GM10248 (cell line): ENCODE measurements at places on chromosomes 1 and 21.

DNA sequence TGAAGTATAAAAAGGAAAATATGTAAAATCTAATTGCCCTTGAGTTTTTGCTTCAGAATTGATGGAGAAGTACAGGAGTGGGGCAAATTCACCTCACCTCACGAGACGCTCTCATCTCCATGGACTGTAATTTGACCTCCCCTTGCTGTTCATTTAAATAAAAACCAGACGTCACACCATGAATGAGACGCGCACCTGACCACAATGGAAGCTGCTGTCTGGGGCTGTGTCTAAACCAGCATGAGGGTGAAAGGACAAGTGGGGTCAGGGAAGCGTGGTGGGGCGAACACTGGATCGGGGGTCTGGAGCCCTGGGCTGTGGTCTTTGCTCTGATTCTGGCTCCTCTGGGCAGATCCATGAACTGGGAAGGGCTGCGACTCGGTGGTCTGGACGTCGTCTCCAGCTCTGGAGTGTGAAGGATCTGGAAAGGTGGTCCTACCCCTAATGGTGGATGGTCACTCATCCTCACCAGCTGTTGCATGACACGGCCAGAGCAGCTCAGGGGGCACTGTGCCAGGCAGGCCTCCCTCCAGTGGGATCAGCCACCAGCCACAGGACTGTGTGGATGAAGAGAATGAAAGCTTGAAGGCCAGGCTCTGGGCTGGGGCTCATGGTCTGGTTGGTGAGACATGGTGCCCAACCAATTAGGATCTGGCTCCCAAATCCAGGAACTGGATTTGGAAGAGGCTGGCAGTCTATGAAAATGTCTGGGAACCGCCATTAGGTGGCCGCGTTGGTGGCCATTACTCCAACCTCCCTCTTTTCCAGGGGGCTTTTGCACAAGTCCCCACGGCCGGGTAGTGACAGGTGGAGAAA, 728.6 kb downstream of the PTPRU start:
- DNase-seq = no peak

GRCh38 chr1:9278585-9279153, 14.0 kb upstream of the SPSB1 start:
- no peak for DNase-seq

DNA sequence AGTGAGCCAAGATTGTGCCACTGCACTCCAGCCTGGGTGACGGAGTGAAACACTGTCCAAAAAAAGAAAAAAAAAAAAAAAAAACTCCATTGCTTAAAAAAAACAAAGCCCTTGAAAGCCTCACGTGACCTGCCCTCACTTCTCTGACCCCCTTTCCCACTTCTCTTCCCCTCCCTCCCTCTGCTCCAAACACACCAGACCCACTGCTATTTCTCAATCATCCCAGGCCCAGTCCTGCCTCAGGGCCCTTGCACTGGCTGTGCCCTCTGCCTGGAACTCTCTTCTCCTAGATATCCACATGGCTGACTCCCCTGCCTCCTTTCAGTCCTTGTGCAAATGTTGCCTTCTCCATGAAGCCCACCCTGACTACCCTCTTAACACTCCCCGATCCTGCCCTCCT, 45.4 kb upstream of the TARDBP start:
- DNase-seq = no peak

GRCh38 chr1:26361605-26362122, 7.7 kb upstream of the CRYBG2 start:
- peak; percentile 22 for DNase-seq

- no peak for DNase-seq
Observed at GRCh38 chr1:182237329-182237728, 154.3 kb downstream of the GLUL start.

DNA sequence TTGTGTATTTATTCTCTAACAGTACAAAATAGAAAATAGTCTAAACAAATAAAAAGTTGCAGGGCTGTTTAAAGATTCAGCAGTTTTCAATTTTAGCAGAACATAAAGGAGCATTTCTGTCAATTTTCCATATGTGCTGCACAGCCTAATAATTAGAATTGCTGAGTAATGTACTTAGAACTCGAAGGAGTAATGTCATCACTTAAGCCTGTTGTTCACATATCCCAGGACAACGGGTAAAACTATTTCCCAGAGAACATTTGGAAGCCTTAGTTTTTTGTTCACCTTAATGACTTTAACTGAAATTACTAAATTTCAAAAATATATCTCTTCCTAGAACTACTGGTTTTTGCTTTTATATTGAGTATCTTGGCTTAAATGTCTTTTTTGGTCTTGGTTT, 81.6 kb downstream of the ZP4 start:
- DNase-seq = no peak

GRCh38 chr1:41767534-41768525, 150.9 kb downstream of the HIVEP3 start:
- DNase-seq = no peak

GRCh38 chr1:171884475-171884874, 43.2 kb downstream of the DNM3 start:
- no peak for DNase-seq

DNA sequence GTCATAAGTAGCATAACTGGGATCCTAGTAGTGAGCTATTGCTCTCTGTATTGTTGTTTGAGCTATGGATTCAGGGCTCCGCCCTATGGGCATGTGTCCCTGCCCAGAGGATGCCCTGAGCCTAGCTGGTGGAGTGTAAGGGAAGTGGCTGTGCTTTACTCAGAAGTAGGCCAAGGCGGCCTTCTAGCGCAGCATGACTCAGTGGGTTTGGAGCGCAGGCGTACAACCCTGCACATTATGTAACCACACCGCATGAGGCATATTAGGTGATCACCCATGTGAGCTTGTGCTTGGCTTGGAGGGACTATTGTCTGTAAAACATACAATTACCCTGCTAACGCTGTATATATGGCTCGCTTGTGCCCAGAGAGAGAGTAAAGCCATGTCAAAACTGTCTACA, 11.1 kb upstream of the UBE2U start:
- DNase-seq = no peak

- no peak for DNase-seq
Observed at GRCh38 chr1:200336101-200336845, 73.6 kb downstream of the ZNF281 start.

GRCh38 chr1:43272161-43272560, 2.4 kb downstream of the TMEM125 start:
- DNase-seq = peak; percentile 20

- peak; percentile 86 for DNase-seq
Observed at GRCh38 chr1:35564037-35564883, 6.7 kb downstream of the NCDN start.

DNA sequence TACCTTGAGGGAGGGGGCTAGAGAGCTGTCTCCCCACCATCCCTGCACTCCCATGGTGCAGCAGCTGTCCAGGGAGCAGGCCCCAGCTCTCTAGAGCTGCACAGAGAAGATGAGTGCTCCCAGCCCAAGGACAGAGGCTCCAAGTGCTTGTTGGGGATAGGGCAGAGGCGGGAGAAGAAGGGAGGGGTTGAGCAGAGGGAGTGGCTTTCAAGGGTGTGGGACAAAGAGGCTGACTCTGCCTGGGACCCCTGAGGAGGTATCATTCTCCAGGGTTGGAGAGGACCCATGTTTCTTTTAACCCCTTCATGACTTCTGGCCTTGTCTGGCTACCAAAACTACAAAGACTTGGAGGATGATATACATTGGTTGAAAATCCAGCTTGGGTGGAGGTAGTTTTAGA, 14.6 kb downstream of the FOXD2 start:
- DNase-seq = no peak

DNA sequence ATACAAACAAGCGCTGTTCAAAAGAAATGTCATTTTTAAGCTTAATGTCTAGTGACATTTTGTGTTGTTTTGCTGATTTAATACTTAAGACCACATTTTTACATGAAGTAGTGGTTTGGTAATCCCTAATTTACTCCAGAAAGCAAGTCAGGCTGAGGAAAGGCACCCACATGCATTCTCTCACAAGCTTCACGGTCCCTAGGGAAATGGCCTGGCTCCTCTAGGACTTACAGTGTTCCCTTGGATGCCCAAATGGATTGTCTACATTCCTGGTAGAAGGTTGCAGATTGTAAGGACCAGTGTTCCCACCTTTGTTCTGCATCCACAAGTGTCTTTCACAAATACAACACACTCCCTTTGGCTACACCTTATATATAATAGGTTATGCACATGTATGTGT, 9.5 kb downstream of the GPSM2 start:
- no peak for DNase-seq

DNA sequence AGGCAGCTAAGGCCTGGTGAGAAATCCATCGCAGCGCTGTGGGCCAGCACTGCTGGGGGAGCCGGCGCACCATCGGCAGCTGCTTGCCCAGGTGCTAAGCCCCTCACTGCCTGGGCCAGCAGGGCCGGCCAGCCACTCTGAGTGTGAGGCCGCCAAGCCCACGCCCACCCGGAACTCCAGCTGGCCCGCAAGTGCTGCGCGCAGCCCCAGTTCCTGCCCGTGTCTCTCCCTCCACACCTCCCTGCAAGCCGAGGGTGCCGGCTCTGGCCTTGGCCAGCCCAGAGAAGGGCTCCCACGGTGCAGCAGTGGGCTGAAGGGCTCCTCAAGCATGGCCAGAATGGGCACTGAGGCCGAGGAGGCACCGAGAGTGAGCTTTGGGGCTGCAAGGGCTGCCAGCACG, 64.4 kb downstream of the EBNA1BP2 start:
- no peak for DNase-seq

GRCh38 chr1:73160759-73161158, 878.4 kb upstream of the NEGR1 start:
- DNase-seq = no peak

GRCh38 chr1:229832695-229833094, 206.6 kb downstream of the URB2 start:
- DNase-seq = no peak

- DNase-seq = no peak
Observed at GRCh38 chr1:153527023-153527682, 8.6 kb downstream of the S100A6 start.

DNA sequence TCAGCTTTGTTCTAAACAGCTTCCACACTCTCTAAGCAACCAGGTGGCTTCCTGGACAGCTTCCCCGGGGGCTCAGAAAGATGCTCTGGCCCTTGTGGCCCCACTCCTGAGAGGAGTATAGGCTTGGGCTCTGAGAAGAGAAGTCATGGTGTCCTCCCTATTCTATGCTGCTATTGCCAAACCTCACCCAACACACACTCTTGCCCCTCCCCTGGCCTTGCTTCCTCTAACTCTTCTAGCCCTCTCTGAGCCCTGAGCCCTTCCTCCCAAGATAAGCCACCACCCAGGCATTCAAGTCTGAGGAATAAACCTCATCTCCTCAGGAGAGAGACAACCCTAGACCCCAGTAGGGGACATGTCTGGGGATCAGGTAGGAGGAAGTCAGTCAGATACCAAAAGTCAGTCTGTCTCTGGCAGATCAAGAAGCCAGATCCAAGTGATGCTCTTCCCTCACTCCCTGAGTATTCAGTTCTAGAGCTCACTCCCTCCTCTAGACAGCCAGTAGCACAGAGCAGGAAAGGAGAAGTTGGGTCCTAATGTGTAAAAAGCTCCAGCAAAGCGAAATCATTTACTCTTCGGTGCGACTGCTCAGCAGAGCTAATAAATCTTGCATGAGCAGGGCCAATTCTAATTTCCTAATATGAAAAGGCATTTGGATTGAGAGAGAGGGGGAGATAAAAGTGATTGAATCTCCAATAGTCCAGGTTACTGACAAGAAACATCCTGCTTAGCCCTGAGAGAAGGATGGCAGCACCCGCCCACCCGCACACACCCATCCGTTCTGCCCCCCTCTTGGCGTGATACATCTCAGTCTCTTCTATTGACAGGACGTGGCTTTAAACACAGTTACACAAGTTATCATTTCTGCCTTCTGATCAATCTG, 50.5 kb downstream of the DMAP1 start:
- DNase-seq = no peak

GRCh38 chr1:25978403-25978802, 19.5 kb downstream of the PAFAH2 start:
- no peak for DNase-seq

DNA sequence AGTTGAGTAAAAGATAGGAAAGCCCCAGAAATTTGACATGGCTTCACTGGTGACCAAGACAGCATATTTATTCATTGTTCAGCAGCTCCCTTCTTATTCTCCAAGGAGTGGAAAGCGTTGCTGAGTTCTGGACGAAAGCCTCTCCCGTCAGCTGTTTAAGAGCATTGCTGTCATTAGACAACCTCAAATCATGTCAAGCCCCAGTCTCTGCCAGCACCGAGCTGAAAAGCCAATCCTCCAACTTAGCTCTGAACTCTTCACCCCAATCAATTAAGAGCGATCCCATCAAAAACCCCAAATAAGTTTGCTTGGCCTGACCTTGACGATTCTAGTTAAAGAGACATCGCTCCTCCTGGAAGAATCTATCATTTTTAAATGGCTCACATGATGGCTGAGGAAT, 110.8 kb downstream of the PLPP3 start:
- no peak for DNase-seq

GRCh38 chr1:204136814-204137213, 15.0 kb downstream of the ETNK2 start:
- DNase-seq = no peak

DNA sequence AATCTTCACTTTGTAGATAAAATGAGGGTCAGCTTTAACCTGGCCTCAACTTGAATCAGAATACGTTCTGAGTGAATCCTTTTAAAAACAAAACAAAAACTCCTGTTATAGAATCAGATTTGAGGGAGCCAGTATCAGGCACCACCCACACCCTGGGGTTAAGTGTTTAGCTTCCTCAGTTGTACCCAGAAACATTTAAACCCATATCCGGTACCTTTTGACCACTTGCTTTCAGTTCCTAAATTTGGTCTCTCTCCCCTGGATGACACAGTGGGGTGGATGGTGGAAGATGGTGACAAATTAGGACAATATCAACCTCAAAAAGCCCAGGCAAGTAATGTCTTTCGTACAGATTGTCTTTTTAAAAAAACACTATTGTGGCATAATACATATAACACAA, 10.4 kb downstream of the KLHDC7A start:
- no peak for DNase-seq

DNA sequence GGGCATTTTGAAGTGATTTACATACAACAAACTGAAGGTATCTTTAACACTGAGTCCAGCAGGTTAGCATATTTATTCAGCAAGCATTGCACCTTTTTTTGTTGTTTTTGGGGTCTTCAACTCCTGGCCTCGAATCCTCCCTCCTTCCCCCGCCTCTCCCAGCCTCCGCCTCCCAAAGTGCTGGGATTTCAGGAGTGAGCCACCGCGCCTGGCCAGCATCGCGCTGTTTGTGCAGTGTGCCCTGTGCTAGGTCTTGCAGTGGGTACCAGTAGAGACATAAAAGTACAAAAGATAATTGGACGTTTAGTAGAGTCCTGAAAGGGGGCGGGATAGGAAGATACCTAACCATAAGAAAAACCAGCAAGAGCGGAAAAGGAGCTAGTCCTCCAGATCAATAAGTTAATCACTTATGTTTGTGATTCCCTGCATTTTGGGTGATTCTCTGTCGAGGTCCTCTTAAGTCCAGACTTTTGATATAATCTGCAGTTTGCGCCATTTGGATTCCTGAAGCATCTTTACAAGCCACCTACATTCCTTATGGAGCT, 111.8 kb downstream of the OSBPL9 start:
- DNase-seq = no peak
